AG04450 (cell line): ENCODE measurements at places on chromosomes 6 and 20.
A peak's percentile ranks its signal among the peaks of the same experiment; 100 is the strongest.

GRCh38 chr20:48283470-48284110 lies 498.3 kb upstream of the SULF2 start:
- peak; percentile 48 for DNase-seq

DNA sequence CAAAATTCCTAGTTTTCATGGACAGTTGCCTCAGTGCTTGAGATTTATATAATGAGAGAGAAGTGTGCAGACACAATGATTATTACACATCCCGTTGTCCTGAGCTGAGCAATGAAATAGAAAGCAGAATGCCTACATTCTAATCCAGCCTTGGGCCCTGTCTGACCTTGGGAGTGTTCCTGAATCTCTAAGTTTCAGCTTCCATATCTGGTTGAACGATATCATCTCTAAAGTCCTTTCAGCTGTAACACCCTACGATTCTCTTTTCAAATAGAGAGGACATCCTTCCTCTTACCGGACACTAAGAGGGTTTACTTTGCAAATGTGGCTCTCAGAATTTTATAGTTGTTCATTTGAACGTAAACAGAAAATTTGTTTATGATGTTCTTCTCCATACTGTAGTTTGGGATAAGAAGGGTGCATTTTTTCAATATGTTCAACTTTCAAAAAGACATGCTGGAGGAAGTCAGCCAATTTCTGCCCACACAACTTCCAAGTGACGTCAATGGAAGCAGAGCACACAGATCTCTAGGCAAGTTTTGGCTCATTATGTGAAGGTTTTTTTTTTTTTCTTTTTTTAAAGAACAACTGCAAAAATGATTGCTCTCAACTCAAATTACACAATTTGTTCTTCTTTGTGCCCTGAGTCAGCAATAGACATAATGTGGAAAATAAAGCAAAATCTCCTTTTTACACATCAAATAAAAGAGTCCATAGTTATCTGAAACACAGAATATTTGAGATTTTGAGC lies 50.4 kb downstream of the PDE7B start:
- DNase-seq, result peak; percentile 83

DNA sequence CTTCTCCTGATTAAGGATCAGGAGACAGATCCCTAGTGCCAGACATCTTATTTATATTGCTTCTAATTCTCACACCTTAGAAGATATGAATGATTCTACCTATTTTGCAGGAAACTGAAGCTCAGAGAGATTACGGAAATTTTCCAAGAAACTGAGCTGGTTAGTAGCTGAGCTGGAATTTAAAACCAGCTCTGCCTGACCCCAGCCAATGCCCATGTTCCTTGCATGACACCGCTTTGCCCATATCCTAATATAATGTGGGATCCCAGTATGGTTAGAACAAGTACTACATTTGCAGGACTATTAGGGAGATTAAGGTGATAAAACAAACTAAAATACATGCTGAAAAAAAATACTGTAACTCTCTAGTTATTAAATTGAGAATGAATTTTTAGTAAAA lies 1.9 kb downstream of the TMEM30A start:
- DNase-seq, result no peak

- no peak for DNase-seq
Measured at GRCh38 chr20:14775778-14776177, 438.4 kb upstream of the FLRT3 start.

- DNase-seq, result peak; percentile 53
Measured at GRCh38 chr6:34912715-34913464, 23.8 kb downstream of the ANKS1A start.

DNA sequence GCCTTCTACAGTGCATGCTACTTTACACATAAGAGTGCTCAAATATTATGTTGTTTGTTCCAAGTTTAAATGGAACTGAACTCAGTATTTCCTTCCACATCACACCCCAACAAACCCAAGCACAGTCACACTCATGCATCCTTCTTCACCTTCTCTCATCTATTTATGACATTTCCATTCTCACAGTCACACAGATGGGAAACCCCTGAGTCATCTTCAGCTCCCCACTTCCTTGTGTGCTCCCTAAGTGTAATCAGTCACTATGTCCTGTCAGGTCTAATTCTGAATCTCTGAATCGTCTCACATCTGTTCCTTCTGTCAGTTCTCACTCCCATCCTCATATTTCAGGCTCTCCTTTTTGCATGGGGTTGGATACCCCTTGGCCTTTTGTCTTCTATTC lies 96.0 kb downstream of the RIMS1 start:
- no peak for DNase-seq

DNA sequence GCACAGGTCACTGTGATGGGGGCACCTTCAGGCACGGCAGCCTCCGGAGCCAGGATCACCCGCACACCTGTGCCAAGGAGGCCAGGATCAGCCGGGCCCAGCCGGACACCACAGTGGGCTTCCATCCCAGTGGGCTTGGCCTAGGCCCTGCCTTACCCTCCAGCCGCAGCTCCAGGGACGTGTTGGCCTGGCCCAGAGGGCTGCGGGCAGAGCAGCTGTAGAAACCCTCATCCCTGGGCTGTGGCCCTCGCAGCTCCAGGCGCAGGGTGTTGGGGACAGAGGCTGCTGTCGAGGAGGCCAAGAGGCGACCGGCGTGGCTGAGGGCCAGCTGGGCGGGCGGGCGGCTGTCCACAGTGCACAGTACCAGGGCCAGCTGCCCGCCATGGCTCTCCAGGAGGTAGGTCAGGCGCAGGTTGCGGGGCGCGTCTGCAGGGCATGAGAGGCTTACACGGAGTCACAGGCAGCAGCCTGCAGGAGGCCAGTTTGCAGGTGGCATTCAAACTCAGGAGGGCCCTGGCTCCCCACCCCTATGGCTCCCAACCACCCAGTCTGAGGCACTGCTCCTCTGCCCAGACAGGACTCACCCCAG lies 11.0 kb upstream of the ADAM33 start:
- DNase-seq, result no peak

DNA sequence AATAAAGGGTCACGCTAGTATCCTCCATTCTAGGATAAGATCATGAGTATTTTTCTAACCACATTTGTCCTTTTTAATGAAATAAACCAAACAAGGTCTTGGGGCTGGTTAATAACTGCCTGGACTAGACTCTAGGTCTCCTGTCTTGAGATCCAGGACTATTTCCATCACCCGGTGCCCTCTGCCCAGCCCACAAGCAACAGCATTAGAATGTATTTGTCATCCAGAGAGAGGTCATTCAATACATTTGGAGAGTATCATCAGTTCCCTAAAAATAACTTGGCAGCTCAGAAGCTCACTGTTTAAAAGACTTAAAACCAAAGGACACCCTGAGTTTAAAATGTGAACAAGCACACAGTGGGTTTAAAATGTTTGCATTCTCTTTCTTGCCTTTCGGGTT lies 4.4 kb upstream of the RBM24 start:
- no peak for DNase-seq

GRCh38 chr6:40988634-40989033 lies 50.4 kb downstream of the UNC5CL start:
- DNase-seq, result no peak

DNA sequence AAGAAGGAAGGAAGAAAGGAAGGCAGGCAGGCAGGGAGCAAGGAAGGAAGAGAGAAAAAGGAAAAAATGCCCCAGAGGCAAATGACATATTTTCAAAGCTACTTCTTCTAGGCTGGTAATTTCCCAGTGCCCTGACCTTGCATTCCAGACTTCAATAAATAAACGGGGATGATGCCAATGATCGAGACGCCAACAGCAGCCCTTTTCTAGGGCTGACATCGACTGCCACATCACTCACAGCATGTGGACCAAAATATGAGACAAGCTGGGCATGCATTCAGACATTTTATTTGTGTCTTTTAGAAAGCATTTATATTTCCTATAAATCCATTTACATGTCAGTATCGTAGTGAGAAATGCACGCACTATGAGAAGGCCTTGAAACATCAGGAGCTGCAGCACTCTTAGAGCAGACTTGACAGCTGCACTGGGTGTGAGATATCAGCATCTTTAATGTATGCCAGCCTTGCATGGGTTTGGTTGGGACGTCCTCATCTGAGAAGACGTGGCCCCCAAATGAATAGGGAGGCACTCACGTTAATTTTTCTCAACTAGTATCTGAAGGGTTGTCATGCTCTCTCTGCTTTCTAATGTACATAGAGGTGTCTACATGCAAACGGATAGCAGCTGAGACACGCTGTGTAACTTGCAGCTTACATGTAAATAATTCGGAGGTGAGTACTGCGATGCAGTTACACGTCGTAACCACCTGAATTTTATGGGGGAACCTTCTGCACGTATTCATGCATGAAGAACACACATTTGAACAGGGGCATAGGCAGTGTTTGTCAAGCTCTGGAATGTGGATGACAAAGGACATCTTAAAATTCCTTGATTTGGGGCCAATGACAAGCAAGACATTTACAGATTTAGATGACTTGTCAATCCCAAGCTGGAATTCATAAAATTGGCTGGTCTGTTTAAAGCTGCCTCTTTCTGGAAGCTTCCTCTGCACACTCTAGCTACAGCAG lies 149.1 kb upstream of the AGPAT4 start:
- DNase-seq, result no peak

GRCh38 chr6:27865850-27866356 lies 46.3 kb downstream of the OR2B2 start:
- DNase-seq, result no peak

- no peak for DNase-seq
Measured at GRCh38 chr20:5825130-5825719, 75.0 kb downstream of the SHLD1 start.

- no peak for DNase-seq
Measured at GRCh38 chr20:16313917-16314316, 259.3 kb downstream of the KIF16B start.

DNA sequence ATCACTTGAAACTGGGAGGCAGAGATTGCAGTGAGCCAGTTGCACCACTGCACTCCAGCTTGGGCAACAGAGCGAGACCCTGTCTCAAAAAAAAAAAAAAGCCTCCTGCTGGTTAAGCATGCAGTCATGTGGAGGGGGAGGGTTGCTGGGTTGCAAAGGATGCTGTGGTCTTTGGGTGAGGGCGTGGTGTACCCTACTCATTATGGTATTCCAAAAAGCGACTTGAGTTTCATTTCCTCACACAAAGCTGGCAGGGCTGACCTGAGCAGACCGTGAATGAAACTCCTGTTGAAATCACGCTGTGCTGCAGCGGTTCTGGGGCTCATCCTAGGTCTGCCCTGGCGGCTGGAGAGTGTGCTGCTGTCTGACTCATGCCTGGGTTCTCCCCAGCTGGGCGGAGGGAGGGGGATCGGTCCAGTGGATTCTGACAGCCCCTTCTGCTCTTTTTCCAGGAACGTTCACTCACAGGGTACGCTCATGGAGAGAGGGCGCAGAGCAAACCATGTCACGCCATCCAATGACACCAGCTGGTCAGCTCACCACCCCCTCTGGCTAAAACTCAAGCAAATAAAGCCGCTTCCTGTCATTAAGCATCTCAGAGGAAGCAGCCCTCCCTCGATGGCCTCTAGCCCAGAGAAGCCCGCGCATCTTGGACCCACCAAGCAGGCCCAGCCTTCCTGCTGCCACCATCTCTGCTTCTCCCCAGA lies 166.2 kb downstream of the SCML4 start:
- peak; percentile 64 for DNase-seq

- no peak for DNase-seq
Measured at GRCh38 chr20:50664254-50664653, 27.1 kb downstream of the RIPOR3 start.

DNA sequence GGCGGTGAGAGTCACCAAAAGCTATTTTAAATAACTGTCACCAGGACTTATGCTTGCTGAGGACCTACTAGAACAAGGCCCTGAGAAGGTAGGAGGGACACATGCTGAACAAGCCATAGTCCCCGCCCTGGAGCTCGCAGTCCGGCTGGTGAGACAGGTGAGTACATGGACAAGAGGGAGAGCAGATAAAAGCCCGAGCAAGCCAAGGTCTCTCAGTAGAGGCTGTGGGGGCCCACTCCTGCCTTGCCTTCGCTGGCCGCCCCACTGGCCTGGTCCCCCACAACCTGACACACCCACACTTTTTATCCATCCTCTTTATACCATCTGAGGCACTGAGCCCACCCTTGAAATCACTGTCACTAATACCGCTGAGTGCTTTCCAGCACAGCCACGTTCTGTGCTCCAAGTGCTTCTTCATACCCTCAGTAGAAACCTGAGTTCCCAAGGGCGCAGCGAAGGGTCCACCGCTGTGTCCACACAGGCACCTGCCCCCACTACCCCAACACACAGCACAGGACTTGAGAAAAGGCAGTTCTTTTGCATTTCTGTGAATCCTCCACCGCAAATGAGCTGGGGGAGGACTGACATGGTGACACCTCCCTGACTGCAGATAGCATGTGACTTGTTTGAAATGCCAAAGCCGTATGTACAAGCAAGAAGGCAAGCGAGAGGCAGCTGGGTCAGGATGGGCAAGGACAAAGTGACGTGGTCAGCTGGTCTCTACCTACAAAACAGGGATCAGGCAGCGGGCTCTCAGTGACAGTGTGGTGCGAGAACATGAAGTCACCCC lies 12.1 kb downstream of the DDRGK1 start:
- no peak for DNase-seq

DNA sequence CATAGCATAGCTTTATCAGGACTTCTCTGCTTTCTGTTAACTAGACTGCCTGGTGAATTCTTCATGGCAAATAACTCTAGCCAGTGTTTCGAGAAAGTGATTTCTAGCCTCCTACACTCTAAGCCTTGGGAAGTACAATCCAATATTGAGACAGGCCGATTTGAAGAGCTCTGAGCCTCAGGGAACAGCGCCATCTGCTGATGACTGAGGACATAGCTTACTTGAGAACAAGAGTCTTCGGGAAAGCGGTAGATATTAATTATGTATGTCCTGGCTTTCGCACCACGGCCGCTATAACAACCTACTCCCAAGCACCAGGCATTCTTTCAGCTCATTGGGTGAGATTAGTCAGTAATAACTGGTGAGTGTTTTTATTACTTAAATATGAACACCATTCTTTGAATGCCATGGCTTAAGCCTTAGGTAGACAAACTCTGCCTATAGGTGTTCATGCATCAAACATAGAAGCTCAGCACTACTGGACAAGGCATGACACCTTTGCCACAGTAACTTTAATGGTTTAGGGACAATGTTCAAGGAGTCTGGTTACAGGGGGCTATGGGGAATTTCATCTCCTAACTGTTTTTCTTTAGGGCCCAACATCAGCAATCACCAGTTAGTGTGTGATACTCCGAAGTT lies 518.6 kb downstream of the BMP2 start:
- DNase-seq, result peak; percentile 23

GRCh38 chr6:148954934-148955333 lies 208.1 kb downstream of the UST start:
- DNase-seq, result no peak

GRCh38 chr20:50144362-50144761 lies 9.2 kb downstream of the PEDS1 start:
- DNase-seq, result peak; percentile 95

GRCh38 chr6:132234356-132234755 lies 166.9 kb downstream of the MOXD1 start:
- DNase-seq, result no peak

DNA sequence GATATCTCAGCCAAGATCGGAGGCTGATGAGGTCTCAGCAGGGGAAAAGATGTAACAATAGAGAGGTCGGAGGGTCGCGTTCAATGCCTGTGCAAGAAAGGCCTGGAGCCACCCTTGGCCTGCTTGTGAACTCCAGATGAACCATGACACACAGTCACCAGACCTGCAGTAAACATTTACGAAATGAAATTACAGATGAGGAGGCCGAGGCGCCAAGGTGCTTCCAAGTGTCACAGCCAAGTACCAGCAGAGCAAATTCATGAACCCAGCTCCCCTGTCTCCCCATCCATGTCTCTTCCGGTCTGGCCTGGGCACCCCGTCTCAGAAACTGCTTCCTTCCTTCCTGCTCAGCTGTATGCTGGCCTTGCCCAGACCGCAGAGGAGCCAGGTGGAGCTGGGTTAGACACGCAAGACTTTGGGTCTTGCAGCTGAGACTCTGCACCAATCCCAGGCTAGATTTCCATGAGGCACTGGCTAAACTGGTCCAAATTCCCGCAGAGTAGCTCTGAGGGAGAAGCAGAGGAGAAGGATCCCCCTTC lies 48.1 kb downstream of the CHMP4B start:
- DNase-seq, result no peak
